Vagina (tissue), 2 donors: ENCODE measurements at places on chromosomes 13 and 19.

DNA sequence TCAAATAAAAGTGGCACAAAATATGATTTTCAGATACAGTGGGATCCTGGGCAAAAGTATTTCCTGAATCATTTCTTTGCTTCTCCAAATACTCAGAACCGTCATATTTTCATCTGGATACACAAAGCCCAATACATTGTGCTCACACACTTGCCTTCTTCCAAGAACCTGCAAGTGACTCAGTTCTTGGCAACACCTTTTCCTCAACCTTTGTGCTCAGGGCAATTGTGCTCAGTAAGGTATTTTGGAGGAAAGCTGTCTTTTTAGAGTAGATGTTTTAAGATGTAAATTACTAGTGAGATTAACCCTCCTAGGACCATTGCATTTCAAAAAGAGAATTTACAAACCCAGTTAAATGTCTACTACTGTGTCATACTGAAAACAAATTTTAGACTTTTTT is 233.5 kb downstream of the EFNB2 start:
- DNase-seq, result no peak

- no peak for DNase-seq
These were observed 38.6 kb downstream of the LIG4 start for GRCh38 chr13:108176685-108177274.

GRCh38 chr13:109126891-109127641 is 497.7 kb downstream of the MYO16 start:
- no peak for DNase-seq

DNA sequence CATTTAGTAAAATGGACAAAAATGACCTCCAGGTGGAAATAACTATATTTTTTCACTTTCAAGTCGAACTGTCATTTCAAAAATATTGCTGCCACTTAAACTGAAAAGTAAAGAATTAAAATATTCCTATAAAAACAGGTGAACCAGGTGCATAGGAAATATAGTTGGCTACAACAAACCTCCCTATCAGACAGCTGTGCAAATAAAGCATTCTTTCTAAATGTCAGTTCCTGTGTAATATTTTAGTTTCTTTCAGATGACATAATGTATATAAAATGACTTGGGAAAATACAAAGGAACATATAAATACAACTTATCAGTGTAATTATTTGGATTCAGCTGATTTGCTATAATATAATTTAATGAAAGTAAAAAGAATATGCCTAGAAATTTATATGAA is 403.5 kb upstream of the GPC6 start:
- no peak for DNase-seq

- DNase-seq, result no peak
These were observed 1001.1 kb downstream of the OLFM4 start for GRCh38 chr13:54029720-54030119.

- DNase-seq, result no peak
These were observed 97.1 kb upstream of the SPATA13 start for GRCh38 chr13:24063281-24063877.

DNA sequence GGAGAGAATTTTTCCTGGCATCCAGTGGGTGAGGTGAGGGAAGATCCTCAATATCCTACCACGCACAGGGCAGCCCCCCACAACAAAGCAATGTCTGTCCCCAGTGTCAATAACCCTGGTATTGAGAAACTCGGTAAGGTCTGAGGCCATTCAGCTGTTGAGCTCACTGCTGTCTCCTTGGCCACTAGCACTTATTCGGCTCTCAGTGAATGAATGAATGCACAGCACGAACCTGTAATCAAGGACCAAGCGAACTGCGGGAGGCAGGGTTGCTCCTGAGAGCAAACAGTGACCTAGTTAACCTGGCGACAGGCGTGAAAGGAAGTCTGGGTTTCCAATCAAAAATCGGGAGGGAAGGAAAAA is 640 bp downstream of the ZSCAN5A start:
- DNase-seq, result no peak

GRCh38 chr19:45947926-45948325 is 25.7 kb downstream of the NOVA2 start:
- no peak for DNase-seq

DNA sequence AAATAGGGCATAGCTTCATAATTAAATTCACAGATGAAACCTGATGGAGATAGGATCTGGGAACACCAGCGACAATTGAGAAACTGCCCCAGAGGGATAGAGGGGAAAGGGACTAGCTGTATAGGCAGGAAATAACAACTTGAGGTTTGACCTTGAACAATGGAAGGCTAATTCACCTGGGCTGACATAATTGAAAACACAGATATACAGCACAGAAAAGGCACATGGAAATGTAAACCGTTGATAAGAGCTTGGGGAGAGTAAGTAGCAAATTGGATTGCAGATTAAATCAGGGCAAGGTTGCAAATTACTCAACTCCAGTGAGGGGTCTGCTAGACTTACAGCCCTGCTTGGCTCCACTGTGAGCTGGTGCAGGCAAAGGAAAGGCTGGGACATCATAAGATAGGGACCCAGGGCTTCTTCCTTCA is 246.7 kb downstream of the DLEU7 start:
- no peak for DNase-seq

DNA sequence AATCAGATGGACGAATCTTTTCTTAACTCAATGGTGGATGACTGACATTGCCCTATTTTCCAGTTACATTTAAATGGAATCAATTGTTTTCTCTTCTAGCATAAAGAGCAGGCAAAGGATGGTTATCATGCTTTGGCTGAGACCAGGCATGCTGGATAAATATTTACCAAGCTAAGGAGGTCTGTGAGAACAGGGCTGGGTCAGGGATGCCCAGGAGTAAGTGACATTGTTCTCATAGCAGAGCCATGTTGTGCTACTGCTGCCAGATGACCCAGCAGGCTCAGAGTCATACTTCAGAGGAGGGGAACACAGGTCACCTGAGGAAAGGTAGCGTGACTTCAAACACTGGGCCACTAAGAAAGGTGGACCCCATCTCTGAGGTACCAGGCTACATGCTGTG is 116.0 kb upstream of the RNF113B start:
- DNase-seq, result no peak

DNA sequence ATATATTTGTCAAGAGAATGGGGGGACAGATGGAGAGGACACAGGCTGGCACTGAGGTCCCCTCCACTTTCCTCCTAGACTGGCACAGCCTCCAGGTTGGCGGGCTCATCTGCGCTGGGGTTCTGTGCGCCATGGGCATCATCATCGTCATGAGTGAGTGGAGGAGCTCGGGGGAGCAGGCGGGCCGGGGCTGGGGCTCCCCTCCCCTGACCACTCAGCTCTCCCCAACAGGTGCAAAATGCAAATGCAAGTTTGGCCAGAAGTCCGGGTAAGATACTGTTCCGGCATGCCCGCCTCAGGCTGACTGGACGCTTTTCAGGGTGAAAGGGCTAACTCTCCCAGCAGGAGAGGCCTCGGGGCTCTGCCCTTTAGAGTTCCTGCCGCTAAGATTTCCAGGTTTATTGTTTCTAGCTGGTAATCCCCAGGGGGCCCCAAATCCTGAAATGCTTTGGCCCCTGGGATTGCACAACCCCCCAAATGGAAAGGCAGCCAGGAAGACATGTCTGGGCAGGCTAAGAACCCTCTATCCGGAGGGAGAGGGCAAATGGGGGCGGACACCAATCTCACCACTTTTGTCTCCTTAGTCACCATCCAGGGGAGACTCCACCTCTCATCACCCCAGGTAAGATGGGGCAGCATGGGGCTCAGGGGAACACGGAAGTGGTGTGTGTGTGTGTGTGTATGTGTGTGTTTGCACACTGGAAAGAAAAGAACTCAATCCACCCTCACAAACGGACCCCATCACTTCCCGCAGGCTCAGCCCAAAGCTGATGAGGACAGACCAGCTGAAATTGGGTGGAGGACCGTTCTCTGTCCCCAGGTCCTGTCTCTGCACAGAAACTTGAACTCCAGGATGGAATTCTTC is 7.3 kb downstream of the FXYD3 start:
- DNase-seq, result no peak

DNA sequence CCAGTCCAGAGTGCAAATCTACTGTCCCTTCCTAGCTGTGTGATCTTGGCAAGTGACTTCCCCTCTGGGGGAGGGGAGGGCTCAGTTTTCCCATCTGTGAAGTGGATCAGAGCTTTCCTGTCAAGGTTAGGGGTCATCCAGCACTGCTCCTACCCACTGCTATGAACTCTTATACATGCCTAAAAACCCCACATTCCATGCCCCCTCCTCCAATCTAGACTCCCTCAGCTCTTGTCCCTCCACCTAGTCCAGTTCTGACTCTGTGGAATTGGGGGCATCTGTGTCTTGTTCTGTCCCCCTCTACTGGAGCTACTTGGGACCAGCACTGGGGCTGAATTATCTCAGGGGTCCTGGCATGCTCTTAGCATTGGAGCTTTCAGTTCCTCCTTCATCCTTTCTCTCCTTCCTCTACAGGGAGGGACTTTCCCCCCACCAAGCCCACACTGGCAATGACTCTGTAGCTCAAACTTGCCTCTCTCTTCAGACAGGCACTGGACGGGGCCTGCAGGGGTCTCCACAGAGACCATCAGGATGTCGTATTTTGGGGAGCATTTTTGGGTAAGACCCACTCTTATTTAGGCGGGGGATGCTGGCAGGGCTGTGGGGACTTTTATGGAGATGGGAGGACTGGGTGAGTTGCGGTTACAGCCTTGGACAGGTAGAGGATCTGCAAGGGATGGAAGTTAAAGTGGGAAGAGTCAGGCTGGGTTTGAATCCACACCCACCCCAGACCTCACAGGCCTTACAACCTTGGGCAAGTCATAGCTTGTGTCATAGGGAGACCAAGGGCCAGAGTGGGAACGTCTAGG is 3.6 kb downstream of the FCHO1 start:
- no peak for DNase-seq

DNA sequence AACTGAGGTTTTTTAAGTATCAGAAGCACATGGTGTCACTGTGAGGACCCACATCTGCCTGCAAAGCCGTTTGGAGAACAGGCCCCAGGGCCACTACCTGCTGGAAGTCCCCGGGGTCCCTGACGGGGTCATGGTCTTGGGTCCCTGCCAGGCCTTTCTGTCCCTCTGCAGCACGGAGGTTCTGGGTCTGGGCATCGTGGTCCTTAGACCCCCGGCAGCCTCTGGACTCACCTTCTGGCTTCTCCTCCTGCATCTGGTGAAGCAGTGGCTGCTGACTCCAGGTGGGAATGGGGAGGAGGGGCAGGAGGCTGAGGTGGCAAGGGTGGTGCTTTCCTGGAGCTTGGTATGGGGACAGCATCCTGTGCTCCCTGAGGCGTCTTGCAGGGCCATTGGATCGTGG is 198.6 kb downstream of the TEX29 start:
- no peak for DNase-seq

- DNase-seq, result no peak
These were observed 1.7 kb downstream of the SSC5D start for GRCh38 chr19:55489711-55490477.

DNA sequence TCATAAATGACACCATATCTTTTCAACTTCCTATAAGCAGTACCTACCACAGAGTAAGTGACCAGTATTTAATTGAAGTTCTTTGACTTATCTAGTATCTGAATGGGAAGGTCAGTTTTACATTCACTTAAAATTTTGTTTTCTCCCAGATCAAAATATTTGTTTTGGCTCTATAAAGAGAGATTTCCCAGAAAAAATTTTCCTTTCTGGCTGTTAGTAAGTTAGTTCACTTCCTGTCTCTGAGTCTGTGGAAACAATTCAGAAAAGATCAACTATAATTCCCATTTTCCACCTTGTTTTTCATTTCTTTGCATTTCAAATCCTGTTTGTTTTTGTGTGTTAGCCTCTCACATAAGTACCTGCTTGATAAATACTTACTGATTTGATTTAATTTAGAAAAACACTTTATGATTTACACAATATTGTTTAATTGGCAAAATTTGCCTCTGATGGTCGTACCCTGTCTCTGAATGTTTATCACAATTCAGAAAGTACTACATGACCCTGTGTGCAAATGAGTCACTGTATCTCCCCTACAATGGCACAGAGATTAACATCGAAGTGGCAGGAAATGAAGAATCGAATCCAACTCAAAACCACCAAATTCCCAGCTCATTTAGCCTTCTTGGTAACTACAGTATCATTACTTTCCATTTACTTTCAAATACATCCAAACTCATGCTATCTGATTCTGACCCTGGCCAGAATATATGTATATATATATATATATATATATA is 15.4 kb upstream of the MED4 start:
- no peak for DNase-seq
